ENCODE measurements at places on chromosomes 5 and 9.

DNA sequence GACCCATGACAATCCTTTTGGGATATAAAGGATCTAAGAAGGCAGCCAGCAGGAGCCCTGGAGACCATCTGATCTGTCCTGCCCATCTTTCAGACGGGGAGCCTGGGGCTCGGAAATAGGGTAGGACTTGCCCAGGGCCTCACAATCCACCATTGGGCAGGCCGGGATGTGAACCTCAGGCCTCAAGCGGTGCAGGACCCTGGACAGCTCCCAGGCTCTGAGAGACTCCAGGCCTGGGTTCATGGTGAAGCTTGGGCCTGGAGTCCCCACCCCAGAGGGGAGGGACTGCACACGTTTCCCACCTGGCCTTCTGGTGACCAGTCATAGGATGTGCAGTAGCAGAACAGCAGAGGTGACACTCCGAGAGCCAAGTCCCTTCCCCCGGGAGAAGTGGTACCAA lies 36.6 kb upstream of the RAPGEF1 start:
- peak; percentile 49 for DNase-seq

DNA sequence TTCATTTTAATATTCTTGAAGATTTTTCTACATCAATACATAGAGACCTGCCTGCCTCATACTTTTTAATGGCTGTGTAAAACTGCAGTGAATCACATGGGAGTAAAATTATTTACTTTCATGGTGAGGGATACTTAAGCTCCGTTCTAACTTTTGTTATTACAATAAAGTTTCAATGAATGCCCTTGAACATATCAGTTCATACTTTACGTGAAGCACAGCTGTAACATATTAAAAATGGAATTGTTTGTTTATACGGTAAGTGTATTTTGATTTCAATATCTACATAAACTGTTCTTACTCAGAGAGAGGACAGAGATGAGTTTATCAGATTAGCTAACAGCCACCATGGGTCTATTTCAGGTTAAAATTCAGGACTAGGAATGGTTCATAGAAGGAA lies 155.1 kb downstream of the NR3C1 start:
- no peak for DNase-seq

DNA sequence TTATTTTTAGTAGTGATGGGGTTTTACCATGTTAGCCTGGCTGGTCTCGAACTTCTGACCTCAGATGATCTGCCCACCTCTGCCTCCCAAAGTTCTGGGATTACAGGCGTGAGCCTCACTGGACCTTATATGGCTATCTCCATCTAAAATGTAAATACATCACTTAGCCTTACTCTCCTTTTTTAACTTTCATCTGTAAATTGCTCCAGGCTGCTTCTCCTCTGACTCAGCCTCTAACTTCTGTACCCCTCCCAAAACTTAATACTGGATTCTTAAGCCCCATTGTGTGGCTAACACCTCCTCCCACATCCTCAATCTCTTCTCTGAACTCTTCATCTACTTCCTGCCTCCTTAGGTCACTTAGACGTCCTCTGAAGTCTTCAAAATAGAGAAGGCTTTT lies 4.0 kb downstream of the SNX30 start:
- DNase-seq, result no peak

GRCh38 chr9:109428854-109429253 lies 69.3 kb downstream of the PTPN3 start:
- DNase-seq, result no peak

DNA sequence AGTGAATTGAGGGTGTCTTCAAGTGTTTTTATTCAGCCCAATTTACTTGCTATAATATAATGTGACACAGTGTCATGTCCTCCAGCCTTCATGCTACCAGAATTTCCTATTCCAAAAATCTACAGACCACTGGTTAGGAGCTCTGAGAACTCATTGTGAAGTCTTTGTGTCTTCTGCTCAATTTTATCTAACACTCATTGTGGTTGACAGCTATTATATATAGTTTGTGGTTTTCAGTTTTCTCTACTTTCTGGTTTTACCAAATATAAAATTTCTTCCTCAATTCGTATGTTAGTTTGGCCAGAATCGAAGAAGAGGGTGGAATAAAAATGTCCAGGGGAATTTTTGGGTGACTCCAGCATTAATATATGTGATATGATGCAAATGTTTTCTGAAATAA lies 509.3 kb upstream of the NUDT12 start:
- DNase-seq, result no peak

- no peak for DNase-seq
Observed at GRCh38 chr5:81495286-81495685, 101.4 kb upstream of the ACOT12 start.

DNA sequence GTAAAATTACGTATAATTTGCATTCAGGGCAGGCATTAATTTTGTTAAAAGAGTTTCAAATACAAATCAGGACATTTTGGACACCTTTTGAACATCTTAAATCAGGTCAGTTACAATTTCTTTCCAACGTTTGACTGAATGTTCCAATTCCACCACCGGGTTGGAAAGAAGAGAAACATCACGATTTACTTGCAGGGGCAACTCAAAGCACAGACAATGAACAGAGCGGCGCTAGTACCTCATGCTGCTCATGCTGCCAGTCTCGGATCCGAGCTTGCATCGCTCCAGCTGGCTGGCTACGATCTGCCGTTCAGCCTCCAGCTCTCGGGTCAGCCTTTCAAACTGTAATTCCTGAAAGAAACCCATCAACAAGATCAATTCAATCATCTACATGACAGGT lies 339.5 kb downstream of the CTNND2 start:
- no peak for DNase-seq

- no peak for DNase-seq
Observed at GRCh38 chr9:124125651-124125977, 114.0 kb downstream of the LHX2 start.

- DNase-seq, result no peak
Observed at GRCh38 chr5:181248277-181248676, 4.6 kb upstream of the RACK1 start.

GRCh38 chr5:36685631-36686288 lies 79.4 kb downstream of the SLC1A3 start:
- peak; percentile 38 for DNase-seq

DNA sequence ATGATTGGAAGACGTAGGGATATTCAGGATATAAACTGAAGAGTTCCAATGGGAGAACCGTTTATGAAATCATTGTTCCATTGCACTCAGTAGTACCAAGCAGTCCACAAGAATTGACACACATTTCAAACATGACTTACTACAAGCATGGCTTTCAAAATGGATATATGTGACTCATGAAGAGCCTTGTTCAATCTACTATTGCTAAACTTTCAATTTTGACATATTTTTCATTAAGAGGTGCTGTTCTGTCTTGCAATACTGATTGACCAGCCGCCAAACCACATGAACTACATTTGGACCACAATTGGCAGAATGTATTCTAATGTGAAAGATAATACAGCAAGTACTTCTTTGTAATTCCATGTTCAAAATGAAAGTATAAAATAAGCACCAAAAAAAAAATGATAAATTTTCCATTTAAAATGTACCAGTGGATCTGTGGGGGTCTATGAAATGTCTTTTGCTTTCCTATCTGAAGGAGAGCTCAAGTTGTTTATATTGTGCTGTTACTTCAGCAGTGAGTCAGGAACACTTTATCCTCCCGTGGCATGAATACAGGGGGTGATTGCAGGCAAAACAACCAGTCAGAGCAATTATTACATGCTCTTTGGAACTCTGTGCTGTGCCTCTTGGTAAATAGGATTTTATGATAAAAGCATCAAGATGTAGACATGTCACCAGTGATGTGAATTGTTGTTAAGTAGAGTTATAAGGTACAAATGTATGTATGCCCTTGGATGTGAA lies 366.0 kb downstream of the ARRDC3 start:
- DNase-seq, result no peak
